ENCODE measurements at places on chromosomes 1 and 21. TPM values are rescaled to one million over a fixed set of nuclear protein-coding genes. Genes with fewer than 3 reads are reported as not detected.

DNA sequence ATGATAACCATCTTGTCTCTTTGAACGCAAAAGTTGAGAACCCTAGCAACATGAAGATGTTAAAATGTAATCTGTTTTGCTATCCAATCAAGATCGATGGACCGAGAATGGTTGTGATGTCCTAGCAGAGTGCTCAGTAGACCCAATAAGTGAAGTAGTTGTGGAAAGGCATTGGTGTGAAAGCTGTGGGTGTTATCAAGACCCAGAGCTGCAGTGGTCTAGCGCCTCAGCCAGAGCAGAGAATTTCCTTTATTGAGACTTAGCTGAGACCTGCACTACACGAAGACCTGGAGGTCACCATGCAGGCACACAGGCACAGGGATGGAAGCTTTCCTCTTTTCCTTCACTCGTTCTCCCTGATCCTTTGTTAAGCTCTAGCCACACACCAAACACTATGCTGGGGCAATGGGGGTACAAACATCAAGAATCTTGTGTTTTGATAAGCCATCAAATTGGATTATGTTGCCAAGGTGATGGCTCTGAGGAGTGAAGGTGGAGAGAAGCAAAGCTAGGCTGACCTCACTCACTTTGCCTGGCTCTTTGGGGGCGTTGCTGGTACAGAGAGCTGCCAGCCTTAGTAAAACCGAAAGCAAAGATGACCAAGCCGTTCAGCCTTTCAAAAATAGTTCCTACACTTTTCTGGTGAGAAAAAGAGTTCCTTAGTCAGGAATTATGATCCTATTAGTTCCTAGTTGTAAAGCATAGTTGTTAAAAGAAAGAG is 24.1 kb downstream of the METTL13 start:
- H3K27me3 ChIP-seq: no peaks in the 10 kb centered on the region
- no peak overlapping the region for H3K27ac ChIP-seq
- DNase-seq: no peak
- H3K36me3 ChIP-seq: no peaks in the 10 kb centered on the region
- H3K4me1 ChIP-seq: peaks cover 11% of the 10 kb centered on the region

- no peaks in the 10 kb centered on the region for H3K36me3 ChIP-seq
- peaks cover 4% of the 10 kb centered on the region for H3K4me1 ChIP-seq
- H3K27ac ChIP-seq: no peak overlapping the region
- DNase-seq: no peak
- H3K4me3 ChIP-seq: no peak overlapping the region
These were observed 143.2 kb downstream of the ATP6V1G3 start for GRCh38 chr1:198397208-198397808.

GRCh38 chr1:94418664-94419655 is 771 bp downstream of the ABCD3 start:
- peaks cover 22% of the 10 kb centered on the region for H3K4me1 ChIP-seq
- no peak overlapping the region for H3K4me3 ChIP-seq
- no peaks in the 10 kb centered on the region for H3K36me3 ChIP-seq
- peak overlapping the region; percentile 60 for H3K27ac ChIP-seq
- H3K27me3 ChIP-seq: peaks cover 5% of the 10 kb centered on the region
- peak; percentile 42 for DNase-seq

- no peak for DNase-seq
- H3K27me3 ChIP-seq: no peaks in the 10 kb centered on the region
- peaks cover 93% of the 10 kb centered on the region for H3K4me1 ChIP-seq
- H3K4me3 ChIP-seq: no peak overlapping the region
- H3K27ac ChIP-seq: peak overlapping the region; percentile 91
These were observed 25.5 kb downstream of the EIF2D start for GRCh38 chr1:206586501-206587445.

The BARHL2 gene
- not detected for total RNA-seq

- H3K4me3 ChIP-seq: no peak overlapping the region
- no peaks in the 10 kb centered on the region for H3K4me1 ChIP-seq
- no peak for DNase-seq
- no peaks in the 10 kb centered on the region for H3K27me3 ChIP-seq
These were observed 35.5 kb downstream of the ITGB3BP start for GRCh38 chr1:63487336-63488065.

- H3K4me1 ChIP-seq: peaks cover 45% of the 10 kb centered on the region
- H3K36me3 ChIP-seq: peaks cover 9% of the 10 kb centered on the region
- H3K4me3 ChIP-seq: no peak overlapping the region
- DNase-seq: no peak
- H3K27me3 ChIP-seq: peaks cover 41% of the 10 kb centered on the region
These were observed 235.2 kb upstream of the RAB4A start for GRCh38 chr1:229035748-229036082.

- no peaks in the 10 kb centered on the region for H3K4me1 ChIP-seq
- peaks cover 29% of the 10 kb centered on the region for H3K36me3 ChIP-seq
- no peak overlapping the region for H3K4me3 ChIP-seq
- no peak for DNase-seq
These were observed 25.3 kb downstream of the CEP104 start for GRCh38 chr1:3831689-3832088.

The ITGB2 gene
- total RNA-seq: 336 TPM

DNA sequence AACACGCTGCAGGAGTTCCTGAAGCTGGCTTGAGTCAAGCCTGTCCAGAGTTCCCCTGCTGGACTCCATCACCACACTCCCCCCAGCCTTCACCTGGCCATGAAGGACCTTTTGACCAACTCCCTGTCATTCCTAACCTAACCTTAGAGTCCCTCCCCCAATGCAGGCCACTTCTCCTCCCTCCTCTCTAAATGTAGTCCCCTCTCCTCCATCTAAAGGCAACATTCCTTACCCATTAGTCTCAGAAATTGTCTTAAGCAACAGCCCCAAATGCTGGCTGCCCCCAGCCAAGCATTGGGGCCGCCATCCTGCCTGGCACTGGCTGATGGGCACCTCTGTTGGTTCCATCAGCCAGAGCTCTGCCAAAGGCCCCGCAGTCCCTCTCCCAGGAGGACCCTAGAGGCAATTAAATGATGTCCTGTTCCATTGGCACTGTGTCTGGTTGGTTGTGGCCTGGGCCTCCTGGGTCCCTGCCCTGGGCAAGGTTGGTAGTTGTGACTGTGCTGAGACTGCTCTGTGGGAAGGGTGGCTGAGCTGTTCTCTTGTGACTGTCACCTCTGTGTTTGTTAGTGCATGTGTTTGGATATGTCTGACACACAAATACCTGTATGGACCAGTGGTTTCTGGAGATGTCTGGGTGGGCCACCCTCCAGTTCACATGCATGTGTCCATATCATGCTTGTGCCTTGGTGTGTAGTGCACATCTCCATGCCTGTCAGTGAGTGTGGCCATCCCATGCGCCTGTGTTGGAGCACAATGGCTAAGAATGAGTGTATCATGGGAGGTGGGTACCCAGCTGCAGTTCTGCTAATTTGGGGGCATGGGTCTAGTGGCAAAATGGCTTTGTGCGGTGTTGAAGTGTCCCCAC is 1.4 kb downstream of the SH3BGRL3 start:
- peak; percentile 48 for DNase-seq
- peak overlapping the region; percentile 89 for H3K4me3 ChIP-seq
- H3K27me3 ChIP-seq: no peaks in the 10 kb centered on the region
- peaks cover 66% of the 10 kb centered on the region for H3K36me3 ChIP-seq

DNA sequence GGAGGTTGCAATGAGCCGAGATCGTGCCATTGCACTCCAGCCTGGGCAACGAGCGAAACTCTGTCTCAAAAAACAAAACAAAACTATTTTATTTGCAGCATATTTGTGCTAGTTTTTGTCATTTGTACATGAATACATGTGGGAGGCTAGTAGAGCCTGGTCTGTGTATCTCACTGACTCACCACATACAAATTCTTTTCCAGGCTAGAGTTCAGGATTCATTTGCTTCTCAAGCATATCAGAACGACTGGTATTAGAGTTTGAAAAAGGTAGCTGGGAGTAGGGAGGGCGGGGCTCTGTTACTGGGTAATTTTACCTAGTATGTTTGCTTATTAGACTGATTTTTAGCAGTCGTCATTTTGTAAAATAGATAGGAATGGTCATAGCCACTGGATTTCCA is 4.5 kb upstream of the TOR3A start:
- H3K27me3 ChIP-seq: no peaks in the 10 kb centered on the region
- H3K27ac ChIP-seq: no peak overlapping the region
- peaks cover 17% of the 10 kb centered on the region for H3K4me1 ChIP-seq
- no peaks in the 10 kb centered on the region for H3K36me3 ChIP-seq

DNA sequence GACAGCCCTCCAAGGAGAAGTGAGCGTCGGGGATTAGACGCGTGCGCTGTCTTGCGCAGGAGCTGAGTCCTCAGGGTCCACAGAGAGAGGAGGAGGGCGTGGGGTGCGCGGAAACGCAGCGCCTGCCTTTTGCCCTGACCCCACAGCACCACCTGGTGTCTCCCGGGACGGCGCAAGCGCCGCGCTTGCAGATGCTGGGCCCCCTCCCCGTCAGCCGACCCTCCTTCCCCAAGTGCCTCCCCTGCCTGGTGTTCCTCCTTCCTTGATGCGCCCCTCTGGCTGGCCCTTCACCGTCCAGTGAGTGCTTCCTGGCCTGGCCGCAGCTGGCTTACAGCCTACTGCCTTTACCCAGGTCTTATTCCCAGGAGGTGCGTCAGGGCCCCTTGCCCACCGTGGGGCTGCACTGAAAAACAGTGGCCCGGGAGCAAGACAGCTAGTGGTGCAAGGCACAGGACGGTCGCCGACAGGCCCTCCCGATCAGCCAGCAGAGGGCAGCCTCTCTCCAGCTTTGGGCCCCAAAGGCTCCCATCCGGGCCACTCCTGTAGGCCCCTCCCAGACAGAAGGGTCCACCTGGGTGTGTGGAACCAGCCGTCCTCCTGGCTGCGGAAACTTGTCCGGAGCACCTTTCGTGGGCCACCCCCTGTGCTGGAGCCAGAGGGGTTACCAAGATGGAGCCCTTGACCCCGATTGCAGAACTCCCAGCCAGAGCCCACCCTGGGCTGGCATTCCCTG is 12.9 kb upstream of the PHLDA3 start:
- DNase-seq: peak; percentile 89
- peak overlapping the region; percentile 67 for H3K4me3 ChIP-seq
- peaks cover 28% of the 10 kb centered on the region for H3K4me1 ChIP-seq
- H3K27me3 ChIP-seq: peaks cover 16% of the 10 kb centered on the region
- H3K36me3 ChIP-seq: peaks cover 2% of the 10 kb centered on the region
- H3K27ac ChIP-seq: no peak overlapping the region

- H3K27me3 ChIP-seq: peaks cover 45% of the 10 kb centered on the region
- peaks cover 5% of the 10 kb centered on the region for H3K4me1 ChIP-seq
- peak; percentile 59 for DNase-seq
- no peak overlapping the region for H3K27ac ChIP-seq
These were observed 437 bp upstream of the HSPG2 start for GRCh38 chr1:21937372-21938121.

The GPR3 gene
- total RNA-seq: 0.49 TPM

DNA sequence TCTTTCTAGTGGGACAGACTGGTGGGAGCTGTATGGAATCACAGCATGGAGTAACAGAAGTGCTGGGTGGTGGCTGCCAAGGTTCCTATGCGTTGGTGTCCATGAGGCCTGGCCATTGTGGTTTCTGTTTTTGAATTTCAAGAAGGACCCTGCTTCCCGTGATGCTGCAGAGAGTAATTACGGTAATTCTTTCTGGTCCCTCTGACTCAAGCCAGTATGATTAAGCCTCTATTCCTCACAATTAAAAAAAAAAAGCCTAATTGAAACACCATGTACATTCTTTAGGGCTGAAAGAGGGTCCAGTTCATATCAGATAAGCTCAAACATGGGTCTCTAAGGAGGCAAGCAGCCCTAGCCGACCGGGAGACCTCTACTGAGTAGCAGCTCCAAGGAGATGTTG is 10.5 kb upstream of the C1orf21 start:
- H3K4me3 ChIP-seq: no peak overlapping the region
- H3K36me3 ChIP-seq: no peaks in the 10 kb centered on the region
- H3K27ac ChIP-seq: no peak overlapping the region
- H3K4me1 ChIP-seq: peaks cover 6% of the 10 kb centered on the region
- peaks cover 20% of the 10 kb centered on the region for H3K27me3 ChIP-seq

DNA sequence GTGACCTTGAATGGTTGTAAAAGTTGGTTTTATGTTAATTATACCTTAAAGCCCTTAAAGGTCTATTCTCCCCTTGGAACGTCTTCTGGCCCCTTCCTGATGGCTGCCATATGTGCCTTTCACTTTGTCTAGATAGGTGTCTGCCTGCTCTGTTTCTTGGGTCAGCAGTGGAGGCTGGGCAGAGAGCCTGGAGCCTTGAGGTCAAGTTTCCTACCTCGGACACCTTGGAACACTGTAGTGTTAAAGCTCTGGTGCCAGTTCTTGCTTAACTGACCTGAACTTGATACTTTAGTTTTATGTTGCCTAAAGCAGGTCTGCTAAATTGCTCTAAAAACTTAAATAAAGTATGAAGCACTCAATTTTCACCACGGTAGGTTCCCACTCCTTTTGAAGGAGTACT is 86.5 kb downstream of the CDC14A start:
- H3K27ac ChIP-seq: peak overlapping the region; percentile 92
- H3K4me3 ChIP-seq: no peak overlapping the region
- DNase-seq: no peak
- peaks cover 44% of the 10 kb centered on the region for H3K36me3 ChIP-seq
- H3K4me1 ChIP-seq: peaks cover 75% of the 10 kb centered on the region

DNA sequence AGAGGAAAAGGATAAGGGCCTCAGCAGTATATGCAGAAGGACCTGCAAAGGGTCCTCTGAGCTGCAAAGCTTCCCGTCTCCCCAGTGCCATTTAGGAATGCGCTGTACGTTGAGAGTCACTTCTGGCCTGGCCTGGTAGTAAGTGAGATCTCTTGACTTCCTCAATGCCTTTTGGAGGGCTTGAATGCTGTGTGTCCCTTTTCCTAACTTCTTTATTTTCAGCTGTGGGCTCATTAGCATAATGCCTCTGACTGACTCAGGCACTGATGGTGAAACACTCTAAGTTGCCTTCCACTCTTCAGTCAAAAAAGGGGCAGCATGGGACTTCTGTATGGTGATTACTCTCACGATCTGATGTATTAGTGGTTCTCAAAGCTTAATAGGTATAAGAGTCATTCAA is 49.9 kb downstream of the XCL1 start:
- H3K4me1 ChIP-seq: peaks cover 2% of the 10 kb centered on the region
- peaks cover 10% of the 10 kb centered on the region for H3K27me3 ChIP-seq
- no peaks in the 10 kb centered on the region for H3K36me3 ChIP-seq
- no peak for DNase-seq
- no peak overlapping the region for H3K27ac ChIP-seq

DNA sequence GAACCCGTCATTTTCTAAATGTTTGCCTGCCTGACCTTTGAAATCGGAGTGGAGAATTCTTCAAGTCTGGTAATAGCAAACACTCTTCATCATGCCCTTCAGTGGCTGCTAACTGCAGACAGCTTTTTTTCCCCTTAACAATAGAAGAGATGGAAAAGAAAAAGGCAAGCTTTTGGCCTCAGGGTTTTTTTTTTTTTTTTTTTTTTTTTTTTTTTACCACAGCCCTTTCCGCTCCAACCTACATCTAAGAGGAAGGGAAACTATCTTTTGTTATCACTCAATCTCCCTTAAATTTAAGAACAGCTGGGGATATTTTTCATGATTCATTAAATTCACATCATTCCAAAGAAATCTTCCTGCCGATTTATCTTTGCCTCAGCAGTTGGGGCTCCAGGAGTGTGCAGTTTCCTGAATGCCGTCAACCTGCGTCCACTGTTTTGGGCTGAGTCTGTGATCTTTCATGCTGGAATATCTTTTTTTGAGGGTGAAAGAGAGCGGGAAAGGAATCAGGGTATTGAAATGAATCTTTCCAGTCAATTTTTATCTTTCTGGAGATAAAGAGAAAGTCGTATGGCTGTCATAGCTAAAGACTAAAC is 144.5 kb upstream of the SMYD2 start:
- no peaks in the 10 kb centered on the region for H3K36me3 ChIP-seq
- H3K4me3 ChIP-seq: no peak overlapping the region
- no peak for DNase-seq
- H3K27ac ChIP-seq: no peak overlapping the region

Data from activated CD8-positive, alpha-beta memory T cell treated with anti-CD3 and anti-CD28 coated beads, Interleukin-2, amount 10 ng/mL, durations not matched to agents 7 days and 5 days (primary cell).